ENCODE measurements at places on chromosomes 2 and 18.

DNA sequence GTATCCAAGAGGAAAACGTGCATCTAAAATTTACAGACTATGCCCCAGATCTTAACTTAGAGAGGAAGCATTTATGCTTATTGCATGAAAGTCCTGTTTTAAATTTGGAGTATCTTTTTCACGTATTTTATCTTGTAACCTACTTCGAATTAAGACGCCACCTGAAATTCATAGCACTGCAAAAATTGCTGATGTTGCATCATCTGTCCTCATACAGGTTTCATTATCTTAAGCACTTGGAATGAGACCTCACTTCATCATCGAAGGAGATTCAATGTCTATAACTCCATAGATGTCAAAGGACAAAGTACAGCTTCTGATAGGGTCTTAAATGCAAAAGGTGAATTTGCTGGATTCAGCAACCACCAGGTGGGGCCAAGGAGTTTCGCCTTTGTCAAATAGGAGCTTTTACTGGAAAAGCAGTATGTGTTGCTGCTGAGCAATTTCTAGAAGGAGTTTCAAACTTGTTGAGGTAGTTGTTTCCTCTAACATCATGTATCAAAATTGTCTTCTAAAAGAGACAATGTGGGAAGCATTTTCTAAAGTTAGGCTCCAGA, 106.4 kb upstream of the CCDC85A start:
- no peak for DNase-seq

DNA sequence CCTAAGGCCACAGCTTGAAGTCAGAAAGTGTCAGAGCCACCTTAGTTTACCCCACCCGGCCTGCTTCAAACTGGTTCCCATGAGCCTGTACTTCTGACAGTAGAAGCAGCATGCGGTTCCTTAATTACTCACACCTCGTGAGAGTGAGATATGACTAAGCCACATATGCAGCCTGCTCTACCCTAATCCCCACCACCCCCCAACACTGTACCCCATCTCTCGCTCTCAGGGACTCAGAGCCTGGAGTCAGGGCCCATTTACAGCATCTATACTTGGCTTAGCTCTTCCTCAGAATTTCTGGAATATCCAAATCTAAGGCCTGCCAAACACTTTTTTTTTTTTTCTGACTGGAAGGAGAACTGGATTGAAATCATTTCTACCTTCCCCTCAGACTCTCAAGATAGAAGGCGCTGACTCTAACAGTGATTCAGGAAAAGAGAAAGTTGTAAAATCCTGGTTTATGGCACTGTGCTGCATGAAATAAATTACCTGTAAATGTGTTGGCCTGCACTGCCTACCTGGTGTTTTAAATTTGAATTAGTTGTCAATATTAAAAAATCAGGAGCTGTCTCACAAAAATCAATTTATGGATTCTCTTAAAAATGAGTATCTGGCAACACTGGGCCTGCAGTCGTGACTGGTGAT, 360.0 kb downstream of the RND3 start:
- no peak for DNase-seq

DNA sequence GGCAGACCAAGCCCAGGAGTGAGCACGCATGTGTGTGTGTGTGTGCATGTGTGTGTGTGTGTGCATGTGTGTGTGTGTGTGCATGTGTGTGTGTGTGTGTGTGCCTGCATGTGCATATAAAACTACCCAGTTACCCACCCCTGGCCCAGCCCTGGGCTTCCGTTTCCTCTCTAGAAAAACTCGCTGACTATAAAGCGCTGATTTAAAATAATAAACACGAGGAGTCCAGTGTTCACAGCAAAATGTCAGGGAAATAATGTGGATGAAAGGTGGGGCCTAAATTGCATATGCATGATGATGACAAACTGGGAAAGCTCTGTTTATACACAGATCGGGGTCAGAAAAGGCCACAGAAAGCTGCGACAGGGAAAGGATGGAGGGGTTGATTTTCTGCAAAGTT, 7.5 kb downstream of the ADCY3 start:
- DNase-seq: no peak

DNA sequence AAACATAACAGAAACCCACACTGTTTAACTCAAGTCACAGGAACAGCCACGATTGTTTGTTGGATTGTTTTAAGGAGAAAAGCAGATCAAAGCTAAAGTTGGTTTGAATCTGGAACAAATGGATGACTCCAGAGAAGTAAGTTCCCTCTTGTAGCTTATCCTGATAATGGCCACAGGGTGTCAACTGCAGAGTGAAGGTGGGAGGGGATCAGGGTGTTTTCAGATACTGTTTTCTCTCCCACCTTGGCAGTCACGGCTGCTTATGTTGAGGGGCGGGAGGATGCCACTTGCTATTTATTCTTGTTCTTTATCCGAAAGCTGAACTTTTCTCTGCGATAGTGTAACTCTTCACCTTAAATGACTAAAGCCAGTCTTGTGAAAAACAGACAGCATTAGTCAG, 36.5 kb upstream of the INPP4A start:
- DNase-seq: no peak

- DNase-seq: no peak
Measured at GRCh38 chr2:143357966-143358365, 228.7 kb downstream of the ARHGAP15 start.

GRCh38 chr2:5749347-5749746, 57.2 kb downstream of the SOX11 start:
- no peak for DNase-seq

- no peak for DNase-seq
Measured at GRCh38 chr2:73759285-73759764, 20.6 kb downstream of the DUSP11 start.

DNA sequence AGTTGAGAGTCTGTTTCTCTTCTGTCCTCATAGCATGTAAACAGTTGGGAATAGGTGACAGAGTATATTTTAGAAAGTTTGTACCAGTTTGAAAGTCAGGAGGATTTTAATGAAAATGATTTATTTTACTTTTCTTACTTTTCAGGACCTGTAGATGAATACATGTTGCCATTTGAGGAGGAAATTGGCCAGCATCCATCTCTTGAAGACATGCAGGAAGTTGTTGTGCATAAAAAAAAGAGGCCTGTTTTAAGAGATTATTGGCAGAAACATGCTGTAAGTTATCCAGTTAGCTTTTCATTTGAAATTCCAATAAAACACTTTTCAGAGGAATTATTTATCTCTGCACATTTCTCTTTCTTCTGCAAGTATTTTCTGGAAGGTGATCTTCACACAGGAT, 81.1 kb downstream of the ACVR2A start:
- no peak for DNase-seq

DNA sequence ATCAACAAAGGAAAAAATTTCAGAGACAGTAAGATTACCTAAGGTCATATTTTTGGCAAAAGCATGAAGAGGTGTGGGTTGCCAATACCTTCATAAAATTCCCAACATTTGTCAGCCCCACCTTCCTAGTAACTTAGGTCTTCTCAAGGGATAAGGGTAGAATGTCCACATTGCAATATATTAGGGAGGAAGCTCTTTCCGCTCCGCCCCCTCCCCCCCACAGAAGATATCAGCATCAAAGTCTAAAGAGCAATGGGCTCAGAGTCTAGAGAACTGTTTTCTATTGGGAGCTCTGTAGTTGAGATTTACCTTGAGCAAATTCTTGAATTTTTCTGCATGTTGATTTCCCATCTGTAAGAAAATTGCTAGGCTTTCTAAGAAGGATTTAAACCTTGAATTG, 200.3 kb downstream of the CD226 start:
- DNase-seq: no peak

GRCh38 chr2:66704786-66705185, 269.9 kb downstream of the MEIS1 start:
- DNase-seq: no peak

DNA sequence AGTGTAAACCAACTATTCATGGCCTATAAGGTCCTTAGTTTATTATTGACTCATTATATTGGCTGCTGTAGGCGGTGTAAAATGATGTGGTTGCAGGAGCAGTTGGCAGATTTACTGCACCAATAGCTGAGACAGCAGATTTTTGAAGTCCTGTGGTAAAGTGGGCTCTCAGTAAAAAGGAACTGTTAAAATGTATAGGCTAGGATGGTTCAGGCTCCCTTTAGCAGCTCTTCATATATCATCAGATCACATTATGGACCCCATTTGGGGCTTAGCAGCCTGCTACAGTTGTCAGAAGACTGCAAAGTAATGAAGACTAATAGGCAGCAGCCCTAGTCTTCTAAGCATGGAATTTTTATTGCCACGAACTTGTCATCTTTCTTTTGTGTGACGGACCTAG, 27.8 kb downstream of the MTX2 start:
- DNase-seq: no peak

DNA sequence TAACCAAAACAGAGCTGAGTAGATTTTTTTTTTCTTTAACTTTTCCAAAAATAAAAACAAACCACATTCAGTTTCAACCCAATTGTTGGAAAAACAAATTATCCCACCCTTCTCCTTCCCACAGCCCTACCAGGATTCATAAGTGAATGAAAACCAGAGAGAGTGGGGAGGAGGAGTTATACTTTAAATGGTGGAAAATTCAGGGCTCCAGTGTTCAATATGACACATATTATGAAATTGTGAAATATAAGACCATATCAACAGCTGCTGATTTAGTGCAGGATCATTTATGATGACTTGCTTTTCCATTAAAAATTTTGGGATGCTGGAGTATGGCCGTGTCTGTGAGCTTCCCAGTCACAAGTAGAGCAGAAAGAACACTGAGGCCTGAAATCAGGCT, 26.7 kb downstream of the COLEC12 start:
- DNase-seq: no peak

DNA sequence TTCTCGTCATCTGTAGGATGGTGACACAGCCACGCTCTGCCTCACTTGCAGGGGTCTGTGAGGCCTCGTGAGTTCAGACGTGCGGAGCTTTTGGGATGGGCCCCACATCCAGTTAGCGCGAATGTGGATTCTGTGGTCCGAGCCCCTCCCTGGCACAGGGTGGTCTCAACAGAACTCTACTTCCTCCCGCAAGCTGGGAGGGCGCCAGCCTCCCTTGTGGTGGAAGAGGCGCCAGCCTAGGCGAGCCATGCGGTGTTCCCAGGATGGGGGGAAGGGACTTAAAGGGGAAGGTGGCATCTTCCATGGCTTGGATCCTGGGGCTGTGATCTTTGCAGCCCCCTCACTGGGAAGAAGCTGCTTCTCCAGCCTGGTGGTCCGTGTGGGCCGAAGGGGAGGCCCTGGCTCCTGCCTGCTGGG, 1.4 kb downstream of the SNORC start:
- no peak for DNase-seq

GRCh38 chr2:119544939-119545475, 758 bp downstream of the CFAP221 start:
- DNase-seq: no peak

DNA sequence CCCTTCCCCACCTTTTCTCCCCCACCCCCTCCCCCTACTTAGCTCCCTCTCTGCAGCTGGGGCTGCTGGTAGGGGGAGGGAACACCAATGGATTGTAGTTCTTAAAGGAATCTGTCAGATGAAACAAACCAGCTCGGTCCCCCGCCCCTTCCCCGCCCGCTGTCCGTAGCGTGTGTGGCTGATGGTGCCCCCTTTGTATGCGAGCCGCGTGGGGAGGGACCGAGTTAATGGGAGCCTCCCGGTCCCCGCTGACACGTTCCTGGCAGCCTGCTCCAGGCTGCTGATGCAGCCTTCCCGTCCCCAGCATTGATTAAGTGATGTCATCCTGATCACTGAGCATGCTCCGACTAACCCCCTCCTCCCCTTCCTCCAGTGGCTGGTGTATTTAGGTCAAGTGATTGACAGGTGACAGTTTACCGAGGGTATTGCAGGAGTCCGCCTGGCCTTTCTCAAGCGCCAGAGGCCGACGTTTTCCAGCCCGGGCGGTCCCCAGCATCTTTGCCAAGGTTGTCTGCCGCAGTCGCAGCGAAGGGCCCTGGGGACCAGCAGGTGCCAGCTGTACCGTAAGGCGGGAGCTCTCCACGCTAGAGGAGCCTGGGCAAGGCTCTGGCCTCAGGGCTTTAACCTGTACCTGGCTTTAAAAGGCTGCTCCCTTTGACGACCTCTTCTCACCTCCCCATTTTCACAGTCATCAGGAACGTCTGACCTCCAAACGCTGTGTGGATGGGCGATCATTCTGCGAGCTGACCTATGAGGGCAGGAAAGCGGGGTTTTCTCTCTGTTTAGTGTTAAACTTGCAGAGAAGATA, 1.8 kb downstream of the KIF5C start:
- no peak for DNase-seq

- no peak for DNase-seq
Measured at GRCh38 chr18:71707985-71708500, 836.1 kb downstream of the CBLN2 start.

- no peak for DNase-seq
Measured at GRCh38 chr2:203533676-203534591, 1.2 kb downstream of the RAPH1 start.

DNA sequence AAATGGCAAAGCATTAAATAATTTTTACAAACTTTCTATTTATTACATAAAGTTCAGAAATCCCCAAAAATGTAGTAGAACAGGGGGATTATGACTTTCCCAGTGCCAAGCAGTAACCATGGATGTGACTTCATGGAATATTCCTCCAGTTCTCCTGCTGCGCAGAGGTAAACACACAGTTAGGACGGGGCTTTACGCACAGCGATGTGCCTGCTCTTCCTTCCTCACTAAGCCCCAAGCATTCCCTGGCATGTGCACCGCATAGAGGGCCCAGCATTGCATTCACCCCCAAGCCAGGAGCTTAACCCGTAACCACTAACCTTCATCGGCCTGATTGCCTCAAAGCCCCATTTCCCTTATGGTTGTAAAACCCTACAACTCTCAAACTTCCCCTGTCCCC, 471.7 kb downstream of the SOX11 start:
- DNase-seq: no peak

- DNase-seq: no peak
Measured at GRCh38 chr2:74333175-74333574, 10.0 kb downstream of the SLC4A5 start.

- DNase-seq: no peak
Measured at GRCh38 chr18:68937029-68937599, 139.2 kb downstream of the CCDC102B start.

DNA sequence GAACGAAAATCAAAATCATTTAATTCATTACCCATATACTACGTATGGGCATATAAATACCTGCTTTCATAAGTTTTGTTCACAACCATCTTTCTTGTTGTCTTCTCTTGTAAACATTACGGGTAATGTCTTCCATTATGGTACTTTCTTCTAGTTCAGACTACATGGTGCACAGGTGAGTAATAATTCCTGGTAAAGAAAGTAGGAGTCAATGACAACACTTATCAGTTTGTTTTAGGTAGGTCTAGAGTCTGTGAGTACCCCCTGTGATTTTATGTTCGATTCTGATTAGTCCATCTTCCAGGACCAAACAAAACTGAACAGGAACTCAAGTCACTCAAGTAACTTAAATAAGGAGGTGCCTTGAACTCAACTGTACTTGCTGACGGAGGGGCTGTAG, 25.2 kb upstream of the CTLA4 start:
- no peak for DNase-seq

- DNase-seq: no peak
Measured at GRCh38 chr2:63679252-63679855, 90.6 kb downstream of the MDH1 start.

DNA sequence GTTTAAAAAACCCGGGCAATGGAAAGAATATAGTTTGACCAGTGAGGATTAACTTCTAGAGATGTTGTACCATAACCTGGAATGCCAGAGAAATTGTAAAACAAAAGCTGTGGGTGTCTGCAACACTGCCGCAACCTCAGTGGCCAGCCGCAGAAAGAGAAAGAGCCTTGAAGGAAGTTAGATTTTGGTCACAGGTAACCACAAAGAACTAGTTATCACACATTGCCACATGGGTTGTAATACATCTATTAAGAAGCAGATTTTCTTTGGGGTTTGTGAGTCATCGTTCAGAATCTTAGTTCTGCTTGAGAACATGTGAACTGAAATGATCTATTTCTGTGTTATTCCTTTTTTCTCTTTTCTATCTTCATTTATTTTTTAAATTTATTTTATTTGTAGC, 222.9 kb upstream of the AGAP1 start:
- no peak for DNase-seq

Measured in cortex of kidney (tissue), 1 donor.